ENCODE measurements at places on chromosomes 1 and 21.
A peak's percentile ranks its signal among the peaks of the same experiment; 100 is the strongest.

- no peak for DNase-seq
Measured at GRCh38 chr1:24417681-24418080, 2.1 kb downstream of the NIPAL3 start.

- no peak for DNase-seq
Measured at GRCh38 chr21:38841472-38841871, 35.7 kb downstream of the ETS2 start.

- DNase-seq, result peak; percentile 90
Measured at GRCh38 chr21:34603002-34603709, 11.8 kb downstream of the RCAN1 start.

DNA sequence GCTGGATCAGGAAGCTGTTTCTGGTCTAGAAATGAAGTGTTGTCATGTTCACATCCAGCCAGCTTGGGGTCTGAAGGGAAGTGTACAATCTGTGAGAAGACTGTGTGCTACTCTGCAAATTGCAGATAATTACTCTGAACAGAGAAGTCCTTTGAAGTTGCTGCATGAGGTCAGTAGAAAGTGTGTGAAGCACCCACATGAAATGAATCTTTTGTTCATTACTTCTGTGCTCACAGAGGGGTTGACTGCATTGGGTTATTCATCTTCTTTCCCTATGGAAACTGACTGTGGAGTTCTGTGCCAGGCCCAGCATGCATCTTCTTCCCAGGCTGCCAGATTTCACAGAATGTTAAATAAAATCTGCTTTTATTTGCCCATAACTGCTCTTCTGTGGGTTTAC lies 47.1 kb downstream of the CTH start:
- no peak for DNase-seq

- no peak for DNase-seq
Measured at GRCh38 chr21:38402291-38402690, 96.0 kb downstream of the ERG start.

DNA sequence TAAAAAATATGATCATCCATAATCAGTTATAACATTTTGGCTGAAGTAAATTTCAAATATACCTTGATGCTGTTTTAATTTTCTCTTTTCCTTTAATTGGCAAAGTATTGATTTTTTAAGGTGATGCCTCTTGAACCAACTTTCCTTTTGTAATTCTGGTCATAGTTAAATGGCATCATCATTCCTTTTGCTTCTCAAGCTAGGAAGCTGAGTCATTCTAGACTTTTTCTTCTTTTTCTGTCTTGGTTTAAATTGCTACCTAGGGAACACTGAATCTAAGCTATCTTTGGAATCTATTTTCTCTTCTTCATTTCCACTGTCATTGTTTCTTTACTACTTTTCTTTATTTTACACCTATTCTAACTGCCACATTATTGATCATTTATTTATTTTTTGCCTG lies 162.7 kb downstream of the HMCN1 start:
- DNase-seq, result no peak
